ENCODE measurements at places on chromosomes 16 and 17. TPM values are rescaled to one million over a fixed set of nuclear protein-coding genes. Genes with fewer than 3 reads are reported as not detected.

The PSMC3IP gene
- polyA plus RNA-seq: 3.2 TPM

- no peaks in the 10 kb centered on the region for H3K4me1 ChIP-seq
- H3K4me3 ChIP-seq: no peak overlapping the region
- no peaks in the 10 kb centered on the region for H3K36me3 ChIP-seq
- H3K27ac ChIP-seq: no peak overlapping the region
- no peaks in the 10 kb centered on the region for H3K27me3 ChIP-seq
- no peak for DNase-seq
These were observed 251.2 kb upstream of the ELAC2 start for GRCh38 chr17:13268791-13269595.

GRCh38 chr16:88853325-88853941 is 3.3 kb downstream of the GALNS start:
- DNase-seq: no peak
- H3K27ac ChIP-seq: no peak overlapping the region
- H3K27me3 ChIP-seq: no peaks in the 10 kb centered on the region
- H3K36me3 ChIP-seq: peaks cover 10% of the 10 kb centered on the region
- H3K4me1 ChIP-seq: peaks cover 30% of the 10 kb centered on the region
- H3K4me3 ChIP-seq: no peak overlapping the region

DNA sequence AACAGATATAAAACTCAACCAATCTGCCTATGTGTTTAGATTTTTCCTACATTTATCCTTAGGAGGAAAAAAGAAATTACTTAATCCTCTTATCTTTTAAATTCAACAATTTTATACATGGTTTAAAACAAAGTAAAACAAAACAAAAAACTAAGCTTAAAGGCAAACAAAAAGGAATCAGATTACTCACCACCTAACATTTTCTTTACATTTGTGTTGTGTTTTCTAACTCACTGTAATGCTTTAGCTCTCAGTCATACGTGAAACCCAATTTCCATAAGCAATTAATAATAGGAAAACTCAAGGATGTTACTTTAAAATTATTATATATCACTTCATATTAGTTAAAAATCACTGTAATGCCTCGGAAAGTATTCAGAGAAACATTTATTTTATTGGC is 6.7 kb upstream of the IRX5 start:
- H3K27ac ChIP-seq: no peak overlapping the region
- H3K4me3 ChIP-seq: no peak overlapping the region
- H3K4me1 ChIP-seq: peaks cover 7% of the 10 kb centered on the region

DNA sequence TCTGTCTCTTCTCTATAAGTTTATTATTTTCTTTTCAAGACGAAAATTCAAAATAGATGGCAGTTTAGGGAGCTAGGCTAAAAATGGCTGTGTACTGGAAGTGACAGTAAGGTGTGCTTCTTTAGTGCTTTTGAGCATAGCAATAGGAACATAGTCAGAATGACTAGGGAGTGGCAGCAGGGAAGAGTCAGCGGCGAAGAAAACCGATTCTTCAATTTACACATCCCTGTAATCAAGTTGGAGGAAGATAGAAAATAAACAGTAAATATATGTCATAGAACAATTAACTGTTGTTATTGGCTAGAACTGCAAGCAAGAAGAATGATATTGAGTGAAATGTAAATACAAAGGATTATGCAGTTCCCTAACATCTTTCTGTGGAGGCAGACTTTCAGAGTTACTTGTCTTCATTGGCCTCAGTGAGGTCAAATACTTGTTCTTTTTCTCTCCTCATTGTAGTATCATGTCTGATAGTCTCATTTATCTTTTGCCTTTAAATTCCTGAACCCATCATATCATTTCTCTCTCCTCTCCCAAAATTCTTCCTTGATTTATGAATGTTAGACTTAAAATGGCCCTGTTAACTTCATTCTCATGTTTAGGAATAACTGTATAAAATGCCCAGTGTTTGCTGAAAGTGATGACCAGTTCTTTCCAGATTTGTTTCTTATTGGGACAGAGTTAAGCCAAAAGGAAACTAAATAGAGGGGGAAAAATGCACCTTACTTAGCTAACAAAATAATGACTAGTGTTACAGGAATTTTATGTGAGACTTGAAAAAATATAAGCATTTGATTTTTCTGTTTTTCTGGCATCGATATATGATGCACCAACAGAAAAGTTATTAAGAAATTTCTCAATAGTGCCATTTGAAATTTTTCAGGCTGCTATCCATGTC is 211.4 kb downstream of the BCAS3 start:
- H3K27me3 ChIP-seq: no peaks in the 10 kb centered on the region
- no peak overlapping the region for H3K4me3 ChIP-seq
- no peaks in the 10 kb centered on the region for H3K36me3 ChIP-seq
- DNase-seq: no peak
- H3K4me1 ChIP-seq: no peaks in the 10 kb centered on the region
- H3K27ac ChIP-seq: no peak overlapping the region

DNA sequence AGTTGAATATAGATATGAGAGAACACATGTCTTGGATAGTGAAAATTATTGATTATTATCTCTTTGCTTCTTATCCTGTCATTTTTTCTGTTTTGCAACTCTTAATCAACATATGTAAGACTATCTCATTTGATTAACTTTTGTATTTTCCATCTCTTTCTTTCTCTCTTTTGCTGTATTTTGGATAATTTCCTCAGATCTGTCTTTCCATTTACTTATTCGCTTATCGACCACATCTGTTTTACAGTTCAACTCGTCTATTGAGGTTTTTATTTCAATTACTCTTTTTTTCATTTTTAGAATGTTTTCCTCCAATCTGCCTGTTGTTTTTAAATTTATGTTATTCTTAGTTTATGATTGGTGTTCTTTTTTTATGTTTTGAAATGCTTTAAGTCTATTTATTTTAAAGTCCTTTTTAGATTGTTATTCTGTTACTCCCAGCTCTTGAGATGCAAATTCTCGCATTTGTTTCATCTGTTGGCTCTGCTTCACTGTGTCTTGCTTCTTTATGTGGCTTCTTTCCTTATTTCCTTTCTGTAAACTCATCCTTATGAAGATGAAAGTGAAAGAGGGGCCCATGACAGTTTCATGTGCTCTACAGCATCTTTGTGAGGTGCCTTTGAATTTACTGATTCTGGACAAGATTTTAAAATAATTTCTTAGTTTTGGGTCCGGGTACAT is 87.8 kb upstream of the IRX5 start:
- no peak for DNase-seq
- H3K4me3 ChIP-seq: no peak overlapping the region
- no peak overlapping the region for H3K27ac ChIP-seq
- H3K27me3 ChIP-seq: no peaks in the 10 kb centered on the region
- no peaks in the 10 kb centered on the region for H3K36me3 ChIP-seq
- no peaks in the 10 kb centered on the region for H3K4me1 ChIP-seq

GRCh38 chr17:13584701-13585080 is 17.0 kb downstream of the HS3ST3A1 start:
- no peak overlapping the region for H3K27ac ChIP-seq
- no peak for DNase-seq
- H3K27me3 ChIP-seq: no peaks in the 10 kb centered on the region

Data from B cell (primary cell).